ENCODE measurements at places on chromosomes 1 and 21.
A peak's percentile ranks its signal among the peaks of the same experiment; 100 is the strongest.

GRCh38 chr21:42809577-42810475 lies 69.5 kb downstream of the WDR4 start:
- no peak for ATAC-seq

DNA sequence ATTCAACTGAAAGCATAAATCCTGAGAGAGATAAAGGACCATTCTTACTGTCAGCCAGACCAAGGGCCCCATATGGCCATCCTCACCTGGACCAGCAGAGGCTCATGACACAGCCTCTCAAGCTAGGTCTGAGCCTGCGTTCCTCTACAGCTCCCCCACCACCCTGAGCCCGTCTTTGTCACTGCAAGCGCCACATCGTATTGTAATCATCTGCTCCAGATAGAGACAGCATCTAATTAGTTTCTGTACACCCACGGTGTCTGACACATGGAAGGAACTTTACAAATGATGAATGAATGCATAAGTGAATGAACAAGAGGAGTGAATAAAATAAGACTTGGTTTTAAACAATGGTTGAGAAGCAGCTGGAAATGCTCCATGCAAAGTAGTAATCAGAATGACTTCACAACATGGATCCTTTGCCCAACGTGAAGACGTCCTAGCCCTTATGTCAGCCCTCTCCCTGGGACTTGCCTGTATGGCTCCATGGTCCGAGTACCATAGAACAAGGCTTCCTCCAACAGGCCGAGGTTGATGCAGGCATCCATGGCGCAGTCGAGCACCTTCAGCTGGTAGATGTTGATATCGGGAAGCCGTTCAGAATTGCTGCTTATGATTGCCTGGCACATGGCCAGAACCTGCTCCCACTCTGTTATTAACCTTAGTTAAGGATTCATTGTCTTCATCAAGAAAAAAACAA lies 648.9 kb downstream of the SMYD3 start:
- ATAC-seq = no peak

GRCh38 chr21:40504825-40505224 lies 342.1 kb downstream of the DSCAM start:
- ATAC-seq = no peak

DNA sequence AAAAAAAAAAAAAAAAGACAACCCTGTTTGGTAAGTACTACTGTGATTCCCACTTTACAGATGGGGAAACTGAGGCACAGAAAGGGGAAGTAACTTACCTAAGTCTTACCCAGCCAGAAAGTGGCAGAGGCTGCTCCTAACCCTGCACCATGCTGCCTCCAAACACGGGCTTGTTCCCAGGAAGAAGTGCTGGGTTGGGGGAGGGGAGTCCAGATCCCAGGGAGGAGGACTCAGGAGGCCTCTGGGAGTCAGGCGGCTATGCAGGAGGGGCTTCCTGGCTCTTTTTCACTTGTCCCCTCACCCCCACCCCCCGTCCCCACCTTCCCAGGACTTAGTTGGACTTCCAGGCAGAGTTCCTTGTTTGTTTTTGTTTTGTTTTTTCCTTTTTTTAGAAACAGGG lies 23.9 kb downstream of the PIK3CD start:
- ATAC-seq = no peak

DNA sequence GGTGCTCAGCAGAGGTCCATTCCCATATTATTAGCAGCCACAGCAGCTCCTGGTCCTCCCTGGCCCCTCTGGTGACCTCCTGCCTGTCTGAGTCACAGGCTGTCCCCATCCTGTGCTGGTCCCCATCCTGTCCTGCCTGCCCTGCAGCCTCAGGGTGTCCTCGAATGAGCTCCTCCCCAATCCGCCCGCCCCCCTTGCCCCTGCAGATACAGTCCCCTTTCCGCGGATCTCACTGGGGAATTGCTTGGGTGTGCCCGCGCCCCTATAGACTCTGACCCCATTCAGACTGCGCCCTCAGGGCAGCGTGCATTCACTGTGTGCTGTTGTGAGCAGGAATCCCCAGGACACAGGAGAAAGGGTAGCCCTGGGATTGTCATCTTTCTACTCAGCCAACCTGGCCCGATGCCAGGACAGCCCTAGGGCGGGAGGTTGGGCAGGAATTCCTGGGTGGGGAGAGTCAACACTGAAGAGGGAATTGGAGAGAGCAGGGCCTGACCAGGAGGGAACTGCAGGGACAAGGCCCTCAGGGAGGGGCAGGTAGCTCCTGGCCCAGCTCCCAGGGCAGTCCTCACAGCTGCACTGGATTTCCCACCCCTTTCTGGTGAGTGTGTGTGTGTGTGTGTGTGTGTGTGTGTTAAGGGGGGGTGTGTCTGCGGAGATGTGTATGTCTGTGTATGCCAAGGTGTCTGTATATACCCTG lies 1.1 kb upstream of the GUCA2A start:
- peak; percentile 69 for ATAC-seq

DNA sequence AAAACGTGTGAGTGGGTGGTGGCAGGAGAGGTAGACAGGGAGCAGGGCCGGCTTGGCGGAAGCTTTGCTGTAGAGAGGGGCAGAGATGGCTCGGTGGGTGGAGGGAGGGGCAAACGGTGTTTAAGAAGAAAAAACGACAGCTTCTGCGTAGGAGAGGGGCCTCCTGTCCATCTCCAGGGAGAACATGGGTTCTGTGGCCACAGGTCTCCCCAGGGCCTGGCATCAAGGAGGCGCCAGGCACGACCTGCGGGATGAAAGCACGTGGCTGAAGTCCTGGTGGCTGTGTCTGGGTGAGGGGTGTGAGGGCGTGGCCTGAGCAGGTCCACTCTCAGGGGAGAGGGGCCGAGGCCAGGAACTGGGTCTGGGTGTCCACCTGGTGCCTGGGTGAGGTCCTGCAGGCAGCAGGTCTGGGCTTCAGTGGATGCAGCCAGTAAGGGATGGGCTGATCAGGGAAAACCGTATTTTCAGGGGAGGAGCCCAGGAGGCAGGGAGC lies 940 bp upstream of the PRKCZ start:
- ATAC-seq = peak; percentile 57

- ATAC-seq = no peak
These were observed 220.8 kb upstream of the KIAA0040 start for GRCh38 chr1:175413367-175413766.

- ATAC-seq = peak; percentile 54
These were observed 841 bp downstream of the SNX27 start for GRCh38 chr1:151612501-151613281.

DNA sequence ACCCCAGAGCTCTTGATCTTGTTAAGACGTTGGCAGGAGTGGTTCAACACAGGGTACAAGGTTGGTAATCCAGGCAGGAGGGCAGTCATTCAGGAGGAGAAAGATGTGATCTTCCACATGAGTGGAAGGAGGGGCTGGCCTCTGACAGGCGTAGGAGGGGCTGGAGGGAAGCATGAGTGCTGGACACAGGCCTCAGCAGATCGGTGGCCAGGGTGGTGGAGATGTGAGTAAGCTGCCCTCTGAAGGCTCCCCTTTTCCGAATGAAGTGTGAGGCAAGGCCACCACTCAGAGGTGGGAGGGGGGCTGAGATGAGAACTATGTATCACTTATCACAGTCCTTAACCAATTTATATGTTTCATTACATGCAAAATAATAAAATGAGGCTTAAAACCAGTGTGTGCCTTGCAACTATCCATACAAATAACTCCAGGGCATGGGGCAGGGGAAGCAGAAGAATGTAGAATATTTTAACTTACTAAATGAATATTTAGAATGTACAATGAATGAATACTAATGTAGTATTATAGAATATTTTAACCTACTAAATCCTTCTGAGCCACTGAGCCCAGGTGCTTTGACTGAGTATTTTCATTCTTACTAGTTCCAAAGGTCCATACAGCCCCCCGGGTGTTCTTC lies 103.5 kb upstream of the TLR5 start:
- no peak for ATAC-seq

- peak; percentile 33 for ATAC-seq
These were observed 43.5 kb downstream of the GBP6 start for GRCh38 chr1:89407360-89407759.

- ATAC-seq = no peak
These were observed 36.0 kb downstream of the EBNA1BP2 start for GRCh38 chr1:43135857-43136781.

DNA sequence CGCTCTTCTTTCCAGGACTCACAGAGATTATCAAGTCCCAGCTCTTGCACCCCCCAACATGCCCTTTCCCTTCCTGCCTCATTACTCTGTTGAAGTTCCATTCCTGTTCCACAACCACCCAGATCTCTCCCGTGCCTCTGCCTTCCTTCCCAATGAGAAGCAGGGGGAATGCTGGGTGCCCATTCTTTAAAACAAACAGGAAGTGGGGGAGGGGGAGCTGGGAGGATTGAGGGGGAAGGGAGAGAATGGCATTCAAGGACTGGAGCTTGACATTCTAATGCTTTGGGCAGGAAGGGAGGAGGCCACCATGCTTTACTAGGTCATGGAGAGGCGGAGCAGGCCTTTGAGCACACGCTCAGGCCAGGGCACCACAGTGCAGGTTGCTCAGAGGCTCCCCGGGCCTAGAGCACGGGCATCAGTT lies 150.3 kb upstream of the IRF2BP2 start:
- ATAC-seq = no peak

GRCh38 chr1:86757272-86757984 lies 53.1 kb downstream of the SH3GLB1 start:
- peak; percentile 60 for ATAC-seq

DNA sequence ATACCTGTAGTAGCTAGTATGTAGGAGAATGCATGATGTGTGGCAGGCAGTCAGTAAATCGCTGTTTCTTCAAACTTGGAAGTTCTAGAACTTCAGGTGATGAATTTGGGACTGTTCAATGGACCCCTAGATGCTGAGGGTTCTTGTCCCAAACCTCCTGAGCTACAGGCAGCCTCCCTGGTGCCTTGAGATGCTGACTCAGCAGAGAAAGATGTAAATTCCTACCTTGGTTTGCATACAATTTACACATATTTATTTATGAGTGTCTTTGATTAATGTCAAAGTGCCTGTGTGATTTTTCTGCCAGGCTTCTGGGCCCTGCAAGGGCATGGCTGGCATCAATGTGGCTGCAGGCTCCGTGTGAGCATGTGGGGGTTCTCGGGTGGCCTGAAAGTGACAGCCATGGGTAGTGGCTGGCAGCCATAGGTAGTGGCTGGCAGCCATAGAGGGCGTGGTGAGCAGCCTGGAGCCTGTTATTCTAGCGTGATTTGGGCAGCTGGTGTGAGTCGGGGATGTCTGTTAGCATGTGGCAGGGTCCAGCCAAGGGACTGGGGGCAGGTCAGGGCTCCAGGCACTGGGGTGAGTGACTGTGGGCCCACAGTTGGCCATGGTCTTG lies 13.2 kb upstream of the POU3F1 start:
- no peak for ATAC-seq

DNA sequence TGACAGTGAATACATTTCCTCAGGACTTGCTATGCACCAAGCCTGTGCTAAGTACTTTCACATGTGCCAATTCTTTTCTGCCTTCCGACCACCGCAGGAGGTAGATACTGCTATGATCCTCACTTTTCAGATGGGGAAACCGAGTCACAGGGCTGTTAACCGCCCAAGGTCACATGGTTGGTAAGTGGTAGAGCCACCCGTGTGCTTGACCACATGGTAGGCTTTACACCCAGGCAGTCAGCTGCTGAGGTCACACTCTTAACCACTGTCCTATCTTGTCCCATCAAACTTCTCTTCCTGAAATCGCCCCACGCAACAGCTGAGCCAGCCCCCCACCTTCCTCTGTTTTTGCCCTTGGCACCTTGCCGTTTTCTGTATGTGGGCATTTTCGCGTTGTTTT lies 31.0 kb upstream of the SDHB start:
- ATAC-seq = no peak

- no peak for ATAC-seq
These were observed 90.9 kb upstream of the OLIG2 start for GRCh38 chr21:32934829-32935228.

- ATAC-seq = peak; percentile 39
These were observed 1.0 kb downstream of the PLPP3 start for GRCh38 chr1:56578138-56578962.

DNA sequence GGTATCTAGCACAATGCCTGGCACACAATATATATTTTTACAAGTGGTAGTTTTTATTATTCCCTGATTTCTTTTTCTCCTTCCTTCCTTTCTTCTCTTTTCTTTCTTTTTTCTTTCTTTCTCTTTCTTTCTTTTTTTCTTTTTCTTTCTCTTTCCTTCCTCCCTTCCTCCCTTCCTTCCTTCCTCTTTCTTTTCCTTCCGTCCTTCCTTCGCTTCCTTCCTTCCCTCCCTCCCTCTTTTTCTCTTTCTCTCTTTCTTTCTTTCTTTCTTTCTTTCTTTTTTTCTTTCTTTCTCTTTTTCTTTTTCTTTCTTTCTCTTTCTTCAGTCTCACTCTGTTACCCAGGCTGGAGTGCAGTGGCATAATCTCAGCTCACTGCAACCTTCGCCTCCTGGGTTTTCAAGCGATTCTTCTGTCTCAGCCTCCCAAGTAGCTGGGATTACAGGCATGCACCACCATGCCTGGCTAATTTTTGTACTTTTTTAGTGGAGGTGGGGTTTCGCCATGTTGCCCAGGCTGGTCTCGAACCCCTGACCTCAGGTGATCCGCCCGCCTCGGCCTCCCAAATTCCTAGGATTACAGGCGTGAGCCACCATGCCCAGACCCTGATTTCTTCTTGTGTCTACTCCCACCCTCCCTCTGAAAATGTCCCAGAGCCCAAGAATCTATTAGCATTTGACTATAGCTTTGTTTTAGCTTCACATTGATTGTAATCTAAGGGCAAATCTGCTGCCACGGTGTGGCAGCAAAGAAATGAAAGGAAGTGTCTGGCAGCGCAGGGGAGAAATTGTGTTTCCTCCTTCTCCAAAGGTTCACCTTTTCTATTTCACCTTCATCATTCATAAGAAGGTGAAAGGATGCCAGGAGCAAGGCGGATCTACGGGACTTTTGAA lies 19.9 kb upstream of the ABCB10 start:
- peak; percentile 23 for ATAC-seq

GRCh38 chr1:3668148-3668547 lies 15.8 kb downstream of the TP73 start:
- no peak for ATAC-seq

DNA sequence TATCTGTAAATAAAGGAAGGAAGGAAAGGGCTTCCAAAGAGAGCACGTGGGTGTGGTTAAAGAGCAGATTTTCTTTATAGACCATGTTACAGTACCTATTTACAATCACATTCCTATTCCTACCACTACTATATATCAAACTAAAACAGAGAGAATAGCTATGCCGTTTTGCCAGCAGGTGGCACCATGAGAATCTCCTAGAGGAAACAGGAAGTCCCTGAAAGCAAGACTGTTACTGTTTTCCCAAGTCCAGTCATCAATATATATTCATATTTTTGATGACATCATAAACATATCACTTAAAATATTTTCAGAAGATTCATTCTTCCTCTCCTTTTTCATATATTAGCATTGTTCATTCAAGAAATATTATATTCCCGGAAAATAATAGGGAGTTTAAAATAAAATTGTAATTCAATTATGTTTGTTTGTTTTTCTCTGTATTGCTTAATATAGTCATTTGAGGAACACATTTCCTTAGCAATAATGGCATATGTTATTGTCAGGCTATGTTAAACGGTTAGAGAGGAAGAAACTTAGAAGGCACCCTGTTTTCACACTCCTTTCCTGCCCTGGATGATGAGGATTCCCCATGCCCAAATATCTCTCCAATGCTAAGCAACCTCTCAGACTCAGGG lies 6.6 kb downstream of the CCDC190 start:
- ATAC-seq = peak; percentile 93
